H4 (cell line): ENCODE measurements at places on chromosomes 11 and 22. TPM values are rescaled to one million over a fixed set of nuclear protein-coding genes. Genes with fewer than 3 reads are reported as not detected.

The CCDC157 gene
- total RNA-seq: 0.70 and 1.4 TPM in 2 replicates

DNA sequence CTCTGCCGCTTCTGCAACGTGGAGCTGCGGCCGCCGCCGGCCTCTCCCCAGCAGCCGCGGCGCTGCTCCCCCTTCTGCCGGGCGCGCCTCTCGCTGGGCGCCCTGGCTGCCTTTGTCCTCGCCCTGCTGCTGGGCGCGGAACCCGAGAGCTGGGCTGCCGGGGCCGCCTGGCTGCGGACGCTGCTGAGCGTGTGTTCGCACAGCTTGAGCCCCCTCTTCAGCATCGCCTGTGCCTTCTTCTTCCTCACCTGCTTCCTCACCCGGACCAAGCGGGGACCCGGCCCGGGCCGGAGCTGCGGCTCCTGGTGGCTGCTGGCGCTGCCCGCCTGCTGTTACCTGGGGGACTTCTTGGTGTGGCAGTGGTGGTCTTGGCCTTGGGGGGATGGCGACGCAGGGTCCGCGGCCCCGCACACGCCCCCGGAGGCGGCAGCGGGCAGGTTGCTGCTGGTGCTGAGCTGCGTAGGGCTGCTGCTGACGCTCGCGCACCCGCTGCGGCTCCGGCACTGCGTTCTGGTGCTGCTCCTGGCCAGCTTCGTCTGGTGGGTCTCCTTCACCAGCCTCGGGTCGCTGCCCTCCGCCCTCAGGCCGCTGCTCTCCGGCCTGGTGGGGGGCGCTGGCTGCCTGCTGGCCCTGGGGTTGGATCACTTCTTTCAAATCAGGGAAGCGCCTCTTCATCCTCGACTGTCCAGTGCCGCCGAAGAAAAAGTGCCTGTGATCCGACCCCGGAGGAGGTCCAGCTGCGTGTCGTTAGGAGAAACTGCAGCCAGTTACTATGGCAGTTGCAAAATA is 816 bp downstream of the PDE3B start:
- DNase-seq: no peak

GRCh38 chr11:95231881-95232605 is 1.0 kb upstream of the SESN3 start:
- DNase-seq: no peak

- DNase-seq: no peak
These were observed 56.5 kb downstream of the MIAT start for GRCh38 chr22:26713823-26714449.

DNA sequence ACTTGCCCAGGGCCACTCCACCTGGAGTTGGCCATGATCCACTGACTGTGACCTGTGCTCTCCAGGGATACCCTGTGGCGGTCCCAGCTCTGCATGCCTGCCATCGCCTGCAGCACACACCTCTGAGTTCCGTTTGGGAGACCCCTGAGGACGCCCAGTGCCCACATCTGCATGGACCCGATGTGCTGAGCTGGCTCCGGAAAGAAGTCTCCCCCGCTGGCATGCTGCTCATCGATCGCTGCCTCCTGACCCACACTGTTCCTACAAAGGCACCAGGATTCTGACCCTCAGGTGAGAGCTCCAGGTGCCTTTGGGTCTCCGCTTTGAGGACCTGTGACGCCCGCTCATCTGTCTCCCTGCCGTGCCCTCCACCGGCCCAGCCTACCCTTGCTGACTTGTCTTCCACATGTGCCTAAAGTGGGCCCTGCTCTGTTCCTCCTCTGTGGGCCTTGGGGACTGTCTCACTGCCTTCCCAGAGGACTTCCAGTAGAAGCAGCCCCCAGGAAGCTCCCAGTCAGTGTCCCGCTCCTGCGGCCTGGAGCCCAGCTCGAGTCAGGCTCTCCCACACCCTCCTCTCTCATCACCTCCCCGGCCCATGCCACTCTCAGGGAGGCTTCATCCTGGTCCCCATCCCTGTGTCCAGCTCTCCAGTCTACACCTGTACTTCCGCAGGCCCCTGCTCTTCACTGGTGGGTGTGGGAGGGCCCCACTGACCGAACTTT is 5.9 kb upstream of the SLC25A1 start:
- DNase-seq: no peak

DNA sequence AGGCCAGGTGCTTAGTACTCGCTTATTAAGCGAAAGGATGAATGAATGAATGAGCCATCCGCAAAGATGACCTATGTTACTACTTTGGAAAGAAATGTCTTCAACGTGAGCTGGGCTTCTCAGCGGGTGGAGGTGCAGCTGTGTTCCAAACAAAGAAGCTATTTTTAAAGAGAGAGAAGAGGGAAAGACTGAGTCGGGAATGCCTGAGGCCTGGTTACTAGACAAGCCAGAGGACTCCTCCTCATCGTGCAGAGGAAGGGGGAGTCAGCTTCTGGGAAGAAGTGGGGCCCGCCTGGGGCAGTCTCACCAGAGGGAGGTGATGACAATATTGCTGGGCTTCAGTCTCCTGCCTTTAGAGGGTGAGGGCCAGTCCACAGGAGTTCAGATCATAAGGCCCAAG is 30.4 kb upstream of the CD5 start:
- DNase-seq: no peak

DNA sequence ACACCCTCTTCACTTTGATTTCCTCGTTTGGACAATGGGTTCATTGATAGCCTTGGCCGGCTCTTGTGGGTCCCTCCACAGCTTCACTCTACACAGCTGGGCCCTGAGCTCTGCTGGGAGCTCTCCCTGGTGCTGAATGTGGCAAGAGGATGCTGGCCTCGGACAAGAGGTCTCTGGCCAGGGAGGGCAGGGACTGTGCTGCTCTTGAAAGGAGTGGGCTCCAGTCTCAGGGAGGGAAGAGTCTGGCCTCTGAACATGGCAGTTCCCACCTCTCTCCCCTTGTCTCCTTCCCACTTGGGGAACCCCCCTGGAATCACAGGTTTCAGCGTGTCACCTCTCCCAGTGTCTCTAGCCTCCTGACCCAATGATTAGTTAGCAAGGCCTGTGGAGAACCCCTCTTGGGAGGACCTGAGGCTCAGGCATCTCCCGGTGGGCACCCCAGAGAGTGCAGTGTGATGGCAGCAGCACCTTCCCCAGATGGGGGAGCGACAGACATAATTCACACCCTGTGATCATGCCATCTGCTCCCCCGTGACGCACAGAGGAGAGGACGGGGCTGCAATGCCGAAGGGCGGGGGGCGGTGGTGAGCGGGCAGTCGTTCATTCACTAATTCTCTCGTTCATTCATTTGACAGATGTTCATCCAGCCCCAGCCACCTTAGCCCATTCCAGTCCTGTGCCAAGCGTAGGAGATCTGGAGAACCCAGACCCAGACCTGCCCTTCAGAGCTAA is 2.8 kb upstream of the CABP7 start:
- peak; percentile 18 for DNase-seq

DNA sequence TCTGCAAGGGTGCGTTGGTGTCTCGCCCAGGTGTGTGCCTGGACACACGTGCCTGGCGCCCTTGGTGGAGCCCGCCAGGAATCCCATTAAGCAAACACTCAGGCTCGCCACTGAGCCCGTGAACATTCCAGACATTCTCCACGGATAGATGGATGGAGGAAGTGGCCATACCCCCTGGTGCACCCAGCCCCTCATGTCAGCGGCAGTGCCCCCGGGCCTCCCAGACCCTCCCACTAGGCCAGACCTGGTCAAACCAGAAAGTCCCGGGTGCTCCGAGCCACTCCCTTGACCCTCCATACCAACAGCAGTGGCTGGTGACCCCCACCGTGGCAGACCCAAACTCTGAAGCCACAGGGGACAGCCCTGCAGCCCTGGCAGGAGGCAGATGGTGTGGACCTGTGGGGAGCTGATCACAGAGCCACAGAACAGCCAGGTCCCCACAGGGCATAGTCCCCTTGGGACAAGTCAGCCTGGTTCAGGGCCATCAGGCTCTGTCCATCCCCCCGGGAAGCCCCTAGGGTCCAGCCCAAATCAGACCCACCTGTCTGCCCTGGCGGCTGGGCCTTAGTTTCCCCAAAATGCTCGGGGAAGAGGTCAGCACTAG is 1.9 kb downstream of the EPS8L2 start:
- no peak for DNase-seq

DNA sequence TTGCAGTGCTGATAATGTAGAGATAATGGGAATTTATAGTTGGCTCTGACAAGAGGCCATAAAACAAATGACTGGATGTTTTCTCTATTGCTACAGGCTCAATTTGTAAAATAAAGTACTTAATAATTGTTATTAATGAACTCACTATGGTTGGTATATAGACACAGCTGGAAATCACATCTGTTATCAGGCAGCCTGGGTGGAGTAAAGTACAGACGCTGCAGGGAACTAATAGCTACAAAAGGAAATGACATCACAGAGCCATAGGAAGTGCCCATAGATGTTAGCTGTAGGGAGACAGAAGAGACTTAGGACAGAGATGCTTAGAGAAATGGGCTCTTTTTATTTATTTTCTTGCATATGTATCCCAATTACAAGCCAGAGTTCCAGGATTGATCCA is 81.0 kb upstream of the SNX19 start:
- no peak for DNase-seq

The MRGPRX4 gene
- not detected in 2 replicates for total RNA-seq

The MFRP gene
- not detected in 2 replicates for total RNA-seq

- peak; percentile 45 for DNase-seq
These were observed 603 bp downstream of the ESRRA start for GRCh38 chr11:64305691-64306562.

The USH1C gene
- total RNA-seq: not detected in 2 replicates

- DNase-seq: peak; percentile 36
These were observed 103.8 kb downstream of the STIM1 start for GRCh38 chr11:3959015-3959902.

- DNase-seq: peak; percentile 84
These were observed 7.6 kb upstream of the LMO2 start for GRCh38 chr11:33899400-33900037.

DNA sequence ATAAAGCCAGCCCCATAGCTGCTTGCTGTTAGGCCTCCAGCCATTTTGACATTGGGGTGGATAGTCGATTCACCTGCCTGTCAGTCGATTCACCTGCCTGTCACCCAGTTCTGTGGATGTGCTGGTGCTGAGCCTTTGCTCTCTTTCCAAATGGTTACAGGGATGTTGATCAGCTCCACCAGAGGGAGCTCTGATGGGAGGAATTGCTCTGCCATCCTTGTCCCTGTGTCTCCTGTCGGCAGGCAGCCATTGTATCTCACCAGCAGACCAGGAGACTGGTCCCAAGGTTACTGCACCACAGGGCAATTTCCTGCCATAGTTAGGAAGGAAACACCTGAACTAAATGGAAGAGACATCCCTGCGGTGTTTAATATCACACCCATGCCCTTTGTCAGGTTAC is 6.1 kb downstream of the MPEG1 start:
- DNase-seq: peak; percentile 41

DNA sequence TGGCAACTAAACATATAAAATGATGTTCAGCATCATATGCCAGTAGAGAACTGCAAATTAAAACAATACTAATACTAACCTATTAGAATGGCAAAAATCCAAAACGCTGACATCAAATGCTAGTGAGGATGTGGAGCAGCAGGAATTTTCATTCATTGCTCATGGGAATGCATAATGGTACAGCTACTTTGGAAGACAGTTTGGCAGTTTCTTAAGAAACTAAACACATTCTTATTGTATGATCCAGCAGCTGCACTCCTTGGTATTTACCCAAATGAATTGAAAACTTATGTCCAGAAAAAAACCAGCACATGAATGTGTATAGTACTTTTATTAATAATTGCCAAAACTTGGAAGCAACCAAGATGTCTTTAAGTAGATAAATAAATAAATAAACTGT is 258.0 kb downstream of the TENM4 start:
- no peak for DNase-seq

DNA sequence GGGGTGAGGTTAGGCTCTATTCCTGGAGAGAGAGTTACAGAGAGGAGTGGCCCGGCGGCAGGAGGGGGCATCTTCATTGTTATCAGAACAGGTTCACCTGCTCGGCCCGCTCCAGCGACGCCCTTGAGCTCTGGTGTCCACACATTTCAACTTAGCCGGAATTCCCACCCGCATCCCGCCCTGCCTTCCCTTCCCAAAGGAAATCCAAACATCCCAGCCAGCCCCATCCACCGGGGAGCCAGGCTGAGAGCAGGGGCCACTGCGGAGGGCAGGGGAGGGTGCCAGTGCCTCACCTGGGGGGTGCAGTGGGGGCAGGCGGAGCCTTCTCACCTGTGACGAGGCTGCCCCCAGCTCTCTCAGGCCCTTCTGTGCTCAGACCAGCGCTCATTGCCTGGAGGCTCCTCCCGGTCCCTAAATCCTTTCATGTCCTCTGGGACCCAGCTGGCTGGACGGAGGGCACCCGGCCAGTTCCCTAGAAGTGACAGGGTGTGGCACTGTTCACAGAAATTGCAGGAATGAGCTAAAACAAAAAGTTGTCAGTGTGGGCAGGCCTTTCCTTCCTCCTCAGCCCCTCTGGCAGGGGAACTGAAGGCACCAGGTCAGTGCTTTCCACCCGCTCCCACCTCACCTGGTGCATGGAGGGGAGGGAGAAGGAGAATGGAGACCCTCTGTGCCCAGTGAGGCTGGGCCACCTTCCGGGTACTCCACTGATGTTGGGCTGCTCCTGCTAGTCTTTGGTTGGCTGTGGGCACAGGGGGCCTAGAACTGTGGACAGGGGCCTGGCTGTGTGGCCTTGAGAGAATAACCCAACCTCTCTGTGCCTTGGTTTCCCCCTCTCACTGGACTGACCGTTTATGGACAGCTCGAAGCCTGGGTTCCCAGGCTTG is 2.2 kb upstream of the MRGPRG start:
- DNase-seq: no peak

DNA sequence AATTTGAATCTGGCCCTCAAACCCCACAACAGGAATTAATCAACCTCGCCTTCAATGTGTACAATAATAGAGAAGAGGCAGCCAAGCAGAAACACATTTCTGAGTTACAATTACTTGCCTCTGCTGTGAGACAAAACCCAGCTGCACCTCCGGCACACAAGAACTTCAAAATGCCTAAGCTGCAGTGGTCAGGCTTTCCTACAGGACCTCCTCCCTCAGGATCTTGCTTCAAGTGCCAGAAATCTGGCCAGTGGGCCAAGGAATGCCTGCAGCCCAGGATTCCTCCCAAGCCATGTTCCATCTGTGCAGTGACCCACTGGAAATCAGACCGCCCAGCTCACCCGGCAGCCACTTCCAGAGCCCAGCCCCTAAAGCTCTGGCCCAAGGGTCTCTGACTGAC is 3.4 kb upstream of the NDUFC2 start:
- no peak for DNase-seq
